A549 treated with DMSO at 1 μM for 4 hours (cell line): ENCODE measurements at places on chromosomes 4 and X. TPM values are rescaled to one million over a fixed set of nuclear protein-coding genes. Genes with fewer than 3 reads are reported as not detected.

Gene NAA15
- total RNA-seq = 26.1 to 38.4 TPM (median 32.1 TPM) in 5 replicates

Gene SPARCL1
- not detected in 5 replicates for total RNA-seq

Gene ZMAT1
- total RNA-seq = 0.02 to 0.03 TPM (median 0.03 TPM) in 3 of 5 replicates, not detected in the others

Gene PDZD4
- 3.2 to 4.1 TPM (median 3.4 TPM) in 5 replicates for total RNA-seq

Gene PHOX2B
- not detected in 5 replicates for total RNA-seq

Gene KCTD8
- not detected in 5 replicates for total RNA-seq

Gene PPP2R2C
- total RNA-seq = 29.6 to 44.0 TPM (median 40.4 TPM) in 5 replicates

Gene TLR1
- 0.15 to 0.99 TPM (median 0.76 TPM) in 5 replicates for total RNA-seq

Gene GLRA3
- total RNA-seq = not detected in 5 replicates

Gene COL4A6
- 15.4 to 18.3 TPM (median 17.5 TPM) in 5 replicates for total RNA-seq

Gene BMPR1B
- total RNA-seq = 6.8 to 10.0 TPM (median 7.9 TPM) in 5 replicates

Gene P2RY4
- 0.05 TPM in 1 of 5 replicates, not detected in the others for total RNA-seq

Gene TMPRSS11A
- not detected in 5 replicates for total RNA-seq

Gene SAP30
- total RNA-seq = 18.2 to 22.3 TPM (median 19.4 TPM) in 5 replicates

Gene BEX5
- total RNA-seq = not detected in 5 replicates

Gene CHRNA9
- 1.4 to 1.9 TPM (median 1.7 TPM) in 5 replicates for total RNA-seq
